ENCODE measurements at places on chromosomes 12 and 14.

- DNase-seq: no peak
These were observed 314.3 kb downstream of the RAD51B start for GRCh38 chr14:68133856-68134255.

DNA sequence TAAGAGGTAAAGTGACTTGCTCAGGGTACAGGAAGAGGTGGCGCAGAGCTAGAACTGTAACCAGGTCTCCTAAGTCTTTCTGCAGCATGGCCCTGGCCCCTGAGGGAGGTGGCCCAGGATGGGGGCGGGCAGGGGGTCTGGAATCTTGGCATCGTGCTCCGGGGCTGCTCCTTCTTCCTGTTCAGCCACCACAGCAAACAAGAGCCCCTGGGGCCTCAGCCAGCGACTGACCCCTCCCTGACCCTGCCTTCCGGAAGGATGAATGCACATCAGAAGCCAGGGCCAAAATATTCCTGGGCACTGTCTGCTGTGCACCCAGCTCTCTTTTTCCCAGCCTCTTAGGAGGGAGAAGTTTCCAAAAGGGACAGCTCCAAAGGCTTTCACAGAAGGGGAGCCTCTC lies 242.8 kb downstream of the DPF3 start:
- peak; percentile 36 for DNase-seq

- DNase-seq: no peak
These were observed 391.6 kb downstream of the TMEM121 start for GRCh38 chr14:105917933-105918436.

DNA sequence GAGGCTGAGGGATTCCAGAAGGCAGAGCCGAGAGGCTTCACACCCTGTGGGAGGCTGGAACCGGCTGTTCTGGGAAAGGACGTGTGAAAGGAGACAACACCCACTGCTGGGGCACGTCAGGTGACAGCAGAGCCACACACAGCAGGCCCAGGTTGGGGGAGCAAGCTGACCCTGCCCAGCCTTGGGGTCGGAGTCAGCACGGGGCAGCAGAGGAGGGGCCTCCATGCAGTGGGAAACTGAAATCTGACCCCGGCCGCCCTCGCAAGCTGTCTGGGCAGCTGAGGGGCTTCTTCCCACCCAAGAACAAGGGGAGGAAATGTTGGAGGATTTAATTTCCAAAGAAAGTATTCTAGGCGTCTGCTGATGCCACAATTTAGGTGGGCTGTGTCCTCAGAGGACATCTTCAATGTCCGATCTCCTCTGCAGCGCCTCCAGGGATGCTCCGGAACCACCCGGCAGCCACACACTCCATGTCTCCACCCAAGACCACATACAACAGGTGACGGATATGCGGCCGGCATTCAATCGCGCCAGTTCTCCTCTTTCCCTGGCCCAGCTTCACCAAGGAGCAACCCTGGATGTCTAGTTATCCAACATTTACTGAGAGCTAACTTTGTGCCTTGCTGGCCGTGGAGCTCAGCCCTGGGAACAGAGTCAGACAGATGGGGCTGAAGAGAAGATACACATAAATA lies 30.7 kb downstream of the SNRNP35 start:
- DNase-seq: no peak

- DNase-seq: no peak
These were observed 180.8 kb downstream of the C12orf50 start for GRCh38 chr12:87848248-87848868.

DNA sequence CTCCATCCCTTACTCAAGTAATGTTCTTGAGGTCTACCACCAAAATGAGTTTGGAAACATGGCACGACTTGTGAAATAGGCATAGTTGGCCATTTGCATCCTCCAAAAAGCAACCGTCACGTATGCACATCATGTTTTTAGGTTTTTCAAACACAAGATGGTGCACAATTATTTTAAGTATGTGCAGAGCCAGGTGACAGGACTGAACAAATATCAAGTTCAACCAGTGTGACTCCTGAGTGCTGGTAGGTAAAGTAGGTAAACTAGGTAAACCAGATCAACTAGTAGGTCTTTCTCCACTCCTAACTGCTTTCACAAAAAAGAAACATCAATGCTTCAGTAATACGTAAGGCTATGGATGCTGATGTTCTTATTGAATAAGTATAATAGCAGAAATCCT lies 39.1 kb downstream of the FGD6 start:
- no peak for DNase-seq

DNA sequence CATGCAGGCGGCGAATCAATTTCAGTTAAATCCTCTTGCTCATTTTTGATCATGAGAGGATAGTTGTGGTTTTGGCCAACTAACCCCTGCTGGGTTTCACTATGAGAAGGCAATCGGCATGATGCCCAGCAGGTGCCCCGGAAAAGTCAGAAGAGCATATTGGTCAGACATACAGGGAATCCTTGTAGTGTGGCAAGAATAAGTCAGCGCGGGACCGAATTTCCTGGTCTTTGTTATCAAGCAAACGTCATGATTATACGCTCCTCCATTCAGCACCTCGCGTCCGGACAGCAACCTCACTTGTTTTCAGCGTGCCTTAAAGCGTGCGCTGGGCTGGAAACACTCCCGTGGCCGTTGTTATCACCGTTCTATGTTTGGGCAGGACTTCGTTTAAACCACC lies 1.8 kb downstream of the TBC1D30 start:
- DNase-seq: peak; percentile 66

GRCh38 chr14:78316786-78317185 lies 146.6 kb downstream of the NRXN3 start:
- no peak for DNase-seq

DNA sequence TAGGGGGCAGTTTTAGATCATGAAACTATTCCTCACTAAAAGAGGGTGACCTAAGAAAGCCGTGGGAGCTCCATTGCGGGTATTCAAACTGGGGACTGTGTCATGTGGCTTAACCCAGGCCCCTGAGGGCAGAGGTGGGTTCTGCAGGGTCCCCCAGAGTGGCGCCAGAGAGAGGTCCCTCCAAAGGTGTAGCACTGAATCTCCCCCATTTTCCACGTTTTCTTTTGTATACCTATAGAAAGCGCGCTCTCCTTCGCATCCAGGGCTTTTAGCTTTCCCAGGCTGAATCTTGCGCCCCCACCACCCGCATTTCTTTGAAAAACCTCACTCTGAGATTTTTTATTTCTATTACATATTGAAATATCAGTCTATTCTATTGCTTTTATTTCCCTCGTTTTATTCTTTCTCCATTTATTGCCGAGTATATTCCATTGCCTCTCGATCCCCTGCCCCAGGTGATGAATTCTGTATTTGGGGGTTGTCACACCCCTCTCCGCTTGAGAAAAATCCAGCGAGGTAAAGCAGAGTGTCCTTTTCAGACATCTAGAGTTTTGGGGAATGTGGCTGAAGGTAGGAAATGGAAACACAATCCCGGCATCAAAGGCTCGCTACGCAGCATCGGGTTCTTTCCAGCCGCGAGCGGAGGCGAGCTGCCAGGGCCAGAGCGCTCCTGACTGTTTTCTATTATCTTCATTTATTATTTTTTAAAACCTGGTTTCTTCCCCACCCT lies 870 bp upstream of the HOXC13 start:
- DNase-seq: no peak

GRCh38 chr12:93016752-93017350 lies 87.8 kb upstream of the EEA1 start:
- DNase-seq: no peak

GRCh38 chr12:50595667-50596066 lies 90.9 kb downstream of the DIP2B start:
- no peak for DNase-seq

GRCh38 chr12:116137318-116137717 lies 140.2 kb downstream of the MED13L start:
- DNase-seq: no peak

- no peak for DNase-seq
These were observed 580.2 kb downstream of the ETNK1 start for GRCh38 chr12:23204933-23205778.

DNA sequence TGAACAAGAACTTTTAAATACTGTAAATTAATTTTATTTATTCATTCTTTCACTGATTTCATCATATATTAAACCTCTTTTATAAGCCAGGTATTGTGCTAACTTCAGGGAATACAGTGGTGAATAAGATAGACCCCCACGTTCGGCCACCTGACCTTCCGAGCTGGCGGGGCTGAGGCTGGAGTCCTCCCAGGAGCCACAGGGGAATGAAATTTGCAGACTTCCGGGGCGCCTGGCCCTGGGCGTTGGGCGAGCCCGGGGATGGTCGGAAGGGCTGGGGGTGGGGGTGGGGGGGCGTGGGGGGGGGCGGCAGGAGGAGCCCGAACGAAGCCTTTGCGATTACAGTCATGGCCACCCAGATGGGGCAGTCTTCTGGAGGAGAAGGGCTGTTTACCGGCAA lies 383.4 kb downstream of the PAWR start:
- no peak for DNase-seq

Data from femur (tissue), 1 donor.